ENCODE measurements at places on chromosomes 12 and 14.

- no peak for DNase-seq
Observed at GRCh38 chr14:93011141-93011529, 88.2 kb downstream of the CHGA start.

GRCh38 chr12:39868328-39868725, 237.6 kb downstream of the SLC2A13 start:
- no peak for DNase-seq

DNA sequence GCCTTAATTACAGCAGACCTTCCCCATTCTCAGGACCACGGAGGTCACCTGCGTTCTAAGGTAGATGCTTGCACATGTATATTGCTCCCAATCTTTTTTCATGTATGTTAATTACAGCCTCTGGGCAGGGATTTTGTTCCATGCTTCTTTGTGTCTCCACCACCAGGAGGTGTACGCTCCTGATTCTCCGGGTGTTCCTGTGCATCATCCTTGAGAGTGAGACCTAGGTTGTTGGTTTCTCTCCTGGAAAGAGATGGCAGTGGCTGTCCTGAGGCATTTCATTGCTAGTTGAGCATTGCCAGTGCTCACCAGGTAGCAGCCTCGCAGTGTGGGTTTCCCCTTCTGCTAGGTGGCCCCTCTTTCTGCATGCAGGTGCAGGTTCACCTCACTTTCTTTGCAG, 52.8 kb downstream of the KCNK13 start:
- DNase-seq = no peak

- DNase-seq = no peak
Observed at GRCh38 chr12:11749943-11750690, 100.6 kb downstream of the ETV6 start.

DNA sequence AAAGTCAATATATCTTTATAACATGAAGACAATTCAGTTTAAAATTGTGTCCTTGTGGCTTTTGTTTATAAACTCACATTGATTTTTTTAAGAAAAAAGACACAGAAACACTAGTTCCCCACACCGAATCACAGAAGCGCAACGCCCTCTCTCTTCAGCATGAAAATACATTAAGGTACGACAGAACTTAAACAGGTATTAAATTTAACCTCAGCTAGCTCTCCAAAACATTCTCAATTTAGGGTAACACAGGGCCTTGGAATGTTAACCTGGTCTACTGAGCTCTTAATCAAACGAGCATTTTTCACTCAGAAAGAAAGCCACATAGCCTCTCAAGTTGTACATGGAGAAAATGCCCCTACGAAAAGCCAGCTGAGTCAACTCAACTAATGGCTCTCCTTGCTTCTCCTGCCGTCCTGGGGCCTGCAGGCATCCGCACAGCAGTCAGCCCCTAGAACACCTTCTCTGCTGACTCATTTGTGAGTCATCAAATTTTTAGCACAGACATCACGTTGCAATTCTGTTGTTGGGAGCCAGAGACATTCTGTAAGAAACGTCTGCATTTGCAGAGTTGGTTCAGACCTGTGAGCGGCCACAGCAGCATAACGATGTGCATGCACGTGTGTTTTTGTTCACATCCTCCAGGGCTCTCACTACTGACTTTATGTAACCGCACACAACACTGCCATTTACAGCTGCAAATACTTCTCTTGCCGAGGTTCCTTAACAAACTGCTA, 141.6 kb downstream of the ITPR2 start:
- no peak for DNase-seq

- no peak for DNase-seq
Observed at GRCh38 chr12:34223640-34224039, 201.3 kb downstream of the ALG10 start.

- no peak for DNase-seq
Observed at GRCh38 chr14:104686624-104687517, 2.5 kb upstream of the INF2 start.

DNA sequence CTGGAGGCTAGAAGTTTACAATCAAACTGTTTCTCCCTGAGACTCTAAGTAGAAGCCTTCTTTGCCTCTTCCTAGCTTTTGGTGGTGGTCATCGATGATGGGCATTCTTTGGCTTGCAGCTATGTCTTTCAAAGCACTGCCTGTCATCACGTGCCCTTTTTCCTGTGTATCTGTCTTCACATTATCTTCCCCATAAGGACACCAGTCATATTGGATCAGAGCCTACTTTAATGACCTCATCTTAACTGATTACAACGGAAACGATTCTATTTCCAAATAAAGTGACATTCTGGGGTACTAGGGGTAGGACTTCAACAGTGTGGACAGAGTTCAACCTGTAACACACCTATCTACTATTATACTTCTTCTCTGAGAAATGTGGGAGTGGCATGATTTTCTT, 31.1 kb upstream of the IFNG-AS1 start:
- no peak for DNase-seq

DNA sequence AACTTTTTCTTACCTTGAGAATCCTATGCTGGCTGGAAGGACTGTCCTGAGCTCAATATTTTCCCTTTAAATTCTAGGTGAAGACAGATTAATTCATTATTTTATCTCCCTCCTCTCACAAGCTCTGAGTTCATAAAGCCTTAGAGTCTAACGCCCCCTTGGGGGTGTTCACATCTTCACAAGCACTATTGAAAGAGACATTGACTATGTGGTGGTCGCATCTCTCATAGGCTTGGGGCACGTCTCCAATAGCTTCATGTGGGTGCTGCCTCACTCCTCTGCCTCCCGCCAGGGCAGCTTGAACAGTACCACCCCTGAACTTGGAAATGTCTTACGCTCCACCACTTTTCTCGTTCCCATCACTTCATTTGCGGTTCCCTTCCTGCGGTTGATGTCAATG, 106.2 kb downstream of the UNC79 start:
- DNase-seq = no peak

DNA sequence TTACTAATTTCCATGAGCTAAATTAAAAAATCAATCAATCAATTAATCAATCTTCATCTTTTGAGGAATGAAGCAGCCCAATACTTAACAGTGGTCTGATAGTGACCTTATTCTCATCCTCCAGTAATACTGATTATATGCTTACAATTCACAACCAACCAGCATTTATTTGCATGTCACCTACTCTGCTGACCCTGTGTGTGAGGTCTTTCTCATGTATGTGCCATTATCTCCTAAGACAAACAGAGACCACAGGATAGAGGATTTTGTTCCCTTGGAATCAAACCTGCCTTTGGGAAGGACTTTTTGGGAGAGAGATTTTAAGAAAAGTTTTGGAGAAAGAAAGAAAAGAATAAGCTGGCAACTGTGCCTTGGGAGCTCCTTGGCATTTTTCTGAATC, 197.2 kb downstream of the NRXN3 start:
- no peak for DNase-seq

GRCh38 chr12:71456316-71456715, 16.7 kb downstream of the LGR5 start:
- no peak for DNase-seq

- no peak for DNase-seq
Observed at GRCh38 chr14:78985668-78986381, 815.7 kb downstream of the NRXN3 start.

- peak; percentile 42 for DNase-seq
Observed at GRCh38 chr14:20697273-20698017, 8.9 kb downstream of the ANG start.

DNA sequence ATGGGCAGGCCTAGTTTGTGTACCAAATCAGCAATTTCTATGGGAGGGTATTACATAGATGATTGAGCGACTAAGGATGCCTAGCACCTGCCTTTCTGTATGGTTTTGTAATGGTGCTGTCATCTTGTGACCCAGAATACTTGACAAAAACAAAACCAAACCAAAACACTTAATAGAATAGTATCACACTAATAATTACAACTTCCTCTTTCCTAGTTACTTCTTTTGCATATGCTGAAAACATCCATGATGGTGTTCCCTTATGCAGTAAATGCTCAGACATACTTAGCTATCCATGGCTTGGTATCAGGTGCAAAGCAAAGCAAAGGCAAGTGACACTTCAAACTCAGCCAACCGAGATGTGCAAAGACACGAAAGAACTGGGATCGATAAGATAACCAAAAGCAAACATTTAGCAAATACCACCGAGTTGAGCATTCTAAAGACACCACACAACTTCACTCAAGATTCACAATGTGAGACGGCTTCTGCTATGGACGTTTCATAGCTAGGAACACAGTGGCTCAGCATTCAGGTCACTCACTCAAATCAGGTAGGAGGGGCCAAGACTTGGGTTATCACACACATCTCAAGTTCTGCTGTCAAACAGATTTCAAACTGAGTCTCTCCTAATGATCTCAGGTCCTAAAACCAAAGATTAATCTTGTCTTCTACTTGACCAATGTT, 24.3 kb downstream of the PPP1CC start:
- no peak for DNase-seq

DNA sequence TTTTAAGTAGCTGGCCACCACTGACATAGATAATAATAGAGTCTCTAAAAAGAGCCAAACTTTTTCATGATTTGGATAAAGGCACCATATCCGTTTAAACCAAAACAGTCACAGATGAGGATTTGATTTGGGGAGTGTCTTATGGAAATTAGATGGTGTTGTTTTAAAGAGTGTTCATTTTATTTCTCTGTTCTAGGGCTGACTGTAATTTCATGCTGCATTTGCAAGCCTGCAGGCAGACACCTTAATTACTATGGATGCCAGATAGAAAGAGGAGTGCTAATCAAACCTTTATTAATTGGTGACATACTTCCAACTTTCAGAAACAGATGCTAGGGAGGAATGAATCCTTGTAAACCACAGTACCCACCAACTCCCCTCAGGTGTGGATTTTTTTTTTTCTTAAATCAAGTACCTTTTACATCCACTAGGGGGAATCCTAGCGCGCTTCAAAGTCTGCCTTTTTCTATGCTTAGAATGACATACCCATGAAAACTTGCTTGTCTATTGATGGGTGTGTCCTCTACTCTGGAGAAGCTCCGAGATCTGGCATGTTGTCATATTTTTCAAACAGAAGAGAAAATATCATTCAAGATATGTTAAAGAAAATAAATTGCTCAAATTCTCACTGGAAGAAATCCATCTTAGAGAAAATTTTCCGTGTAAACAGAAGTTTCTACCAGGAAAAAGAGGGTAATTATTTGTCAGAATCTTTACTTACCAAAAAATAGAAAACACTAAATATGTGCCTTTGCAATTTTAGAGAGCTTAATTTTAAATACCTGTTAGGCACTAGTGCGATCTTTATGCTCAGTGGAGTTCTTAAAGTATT, 14.2 kb upstream of the PLXNC1 start:
- no peak for DNase-seq

GRCh38 chr12:126286203-126286602, 1221.0 kb downstream of the AACS start:
- no peak for DNase-seq

Measured in stimulated activated CD4-positive, alpha-beta T cell treated with anti-CD3 and anti-CD28 coated beads, TNF-alpha, amount 100 ng/mL, for 24 hours (primary cell).